ENCODE measurements at places on chromosomes 13 and 19. TPM values are rescaled to one million over a fixed set of nuclear protein-coding genes. Genes with fewer than 3 reads are reported as not detected.
A peak's percentile ranks its signal among the peaks of the same experiment; 100 is the strongest.

DNA sequence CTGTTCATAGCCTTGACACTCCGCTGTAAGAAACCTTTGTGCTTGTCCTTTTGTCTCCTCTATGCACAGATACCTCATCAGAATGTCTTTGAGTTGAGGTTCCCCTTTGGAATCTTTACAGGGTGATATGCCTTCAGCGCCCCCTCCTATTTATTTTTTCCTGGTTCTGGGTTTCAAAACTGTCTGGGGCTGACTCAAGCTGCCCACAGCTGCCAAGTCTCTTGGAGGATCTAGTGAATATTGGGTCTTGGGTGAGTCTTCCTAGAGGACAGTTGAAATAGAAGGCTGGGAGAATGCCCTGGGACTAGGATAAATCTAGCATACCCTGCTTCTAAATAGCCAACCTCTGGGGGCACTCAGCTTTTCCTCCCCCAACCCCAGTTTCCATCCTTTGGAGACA is 930 bp downstream of the ZNF136 start:
- no peak for DNase-seq

Gene R3HDM4
- total RNA-seq, result 102 TPM

Gene GPR18
- 2.0 TPM for total RNA-seq

DNA sequence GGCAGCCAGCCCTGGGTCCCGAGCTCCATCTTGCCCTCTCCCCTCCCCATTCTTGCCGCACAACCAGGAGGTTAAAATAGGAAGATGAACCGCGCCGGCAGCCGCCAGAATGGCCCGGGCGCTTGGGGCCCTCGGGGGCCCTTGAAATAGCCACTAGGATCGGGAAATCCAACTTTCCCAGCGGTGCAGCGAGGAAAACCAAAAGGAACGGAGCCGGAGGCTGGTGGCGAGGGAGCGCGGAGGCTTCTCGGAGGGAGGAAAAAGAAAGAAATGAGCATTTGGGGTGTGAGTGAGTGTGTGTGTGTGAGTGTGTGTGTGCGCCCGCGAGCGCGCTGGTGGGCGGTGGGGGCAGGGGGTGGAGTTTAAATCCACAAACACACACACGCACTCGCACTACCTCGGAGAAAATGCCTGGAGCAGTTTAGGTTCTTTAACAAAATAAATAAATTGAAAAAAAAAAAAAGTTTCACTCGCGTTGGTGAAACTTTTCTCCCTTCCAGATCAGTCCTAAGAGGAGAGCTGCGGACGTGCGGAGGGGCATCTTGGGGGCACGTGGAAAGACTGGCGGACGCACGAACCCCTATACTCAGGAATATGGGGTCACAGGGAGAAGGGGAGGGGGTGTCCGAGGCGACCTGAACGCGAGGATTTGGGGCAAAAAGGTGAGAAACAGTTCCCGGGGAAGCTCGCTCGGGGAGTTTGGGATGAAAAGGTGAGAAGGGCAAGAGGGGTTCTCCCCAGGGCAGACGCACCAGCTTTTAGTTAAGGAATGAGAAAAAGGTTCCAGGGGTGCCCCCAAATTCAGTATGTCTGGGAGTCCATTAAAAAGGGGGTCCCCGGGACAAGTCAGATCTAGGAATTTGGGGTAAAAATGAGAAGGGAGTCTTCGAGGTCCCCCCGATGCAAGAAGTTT is 1.3 kb downstream of the RFX2 start:
- DNase-seq, result no peak

GRCh38 chr13:97719736-97720135 is 233.7 kb upstream of the IPO5 start:
- no peak for DNase-seq

DNA sequence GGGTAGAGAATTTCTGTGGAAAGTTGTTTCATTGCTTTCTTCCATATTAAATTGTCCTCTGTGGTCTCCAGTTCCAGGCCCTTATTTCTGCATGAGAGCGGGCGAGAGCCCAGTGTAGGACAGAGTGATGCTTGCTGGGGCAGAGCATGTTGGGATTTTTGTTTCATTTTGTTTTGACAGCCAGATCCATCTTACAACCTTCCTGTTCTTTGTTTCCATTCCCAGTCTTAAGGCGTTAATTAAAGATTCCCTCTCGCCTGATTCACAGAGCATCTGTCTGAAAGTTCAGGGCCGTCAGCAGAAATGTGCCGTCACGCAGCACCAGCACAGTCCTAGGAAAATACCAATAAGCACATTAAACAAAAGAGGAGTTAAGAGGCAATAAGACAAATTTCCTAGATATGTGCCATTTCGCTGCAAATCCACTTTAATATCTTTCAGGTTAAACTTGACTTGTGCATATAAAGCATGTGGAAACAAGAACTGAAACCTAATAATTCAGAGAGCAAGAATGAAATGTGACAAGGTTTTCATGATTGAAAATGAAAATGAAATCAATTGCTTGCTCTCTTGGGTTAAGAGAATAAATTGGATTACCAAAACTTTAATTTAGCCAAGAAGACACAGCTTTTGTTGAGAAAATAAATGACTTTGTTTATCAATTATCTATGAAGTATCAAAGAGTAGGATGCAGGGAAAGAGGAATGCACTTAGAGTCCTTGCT is 210.7 kb upstream of the SLC10A2 start:
- no peak for DNase-seq

DNA sequence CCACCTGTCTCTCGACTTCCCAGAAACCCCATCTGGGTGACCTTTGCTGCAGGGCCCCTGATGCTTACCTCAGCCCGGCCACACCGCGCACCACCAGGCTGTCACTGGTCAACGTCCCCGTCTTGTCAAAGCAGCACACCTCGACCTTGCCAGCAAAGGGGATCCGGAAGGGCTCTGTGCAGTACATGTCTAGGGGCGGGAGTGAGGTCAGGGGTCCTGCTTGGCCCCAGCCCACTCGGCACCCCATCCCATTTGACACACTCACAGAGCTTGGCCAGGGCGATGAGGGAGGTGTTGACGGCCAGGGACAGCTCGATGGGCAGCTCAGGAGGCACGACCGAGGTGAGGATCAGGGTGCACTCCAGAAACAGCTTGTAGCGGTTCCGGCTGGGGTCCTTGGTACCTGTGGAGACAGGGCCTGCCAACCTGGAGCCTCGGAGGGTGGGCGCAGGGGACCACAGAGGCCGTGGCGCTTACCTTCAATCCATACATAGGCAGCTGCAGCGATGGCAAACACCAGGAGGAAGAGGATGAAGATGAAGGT is 8.4 kb downstream of the ATP13A1 start:
- no peak for DNase-seq

GRCh38 chr13:108851660-108852059 is 222.2 kb downstream of the MYO16 start:
- no peak for DNase-seq

DNA sequence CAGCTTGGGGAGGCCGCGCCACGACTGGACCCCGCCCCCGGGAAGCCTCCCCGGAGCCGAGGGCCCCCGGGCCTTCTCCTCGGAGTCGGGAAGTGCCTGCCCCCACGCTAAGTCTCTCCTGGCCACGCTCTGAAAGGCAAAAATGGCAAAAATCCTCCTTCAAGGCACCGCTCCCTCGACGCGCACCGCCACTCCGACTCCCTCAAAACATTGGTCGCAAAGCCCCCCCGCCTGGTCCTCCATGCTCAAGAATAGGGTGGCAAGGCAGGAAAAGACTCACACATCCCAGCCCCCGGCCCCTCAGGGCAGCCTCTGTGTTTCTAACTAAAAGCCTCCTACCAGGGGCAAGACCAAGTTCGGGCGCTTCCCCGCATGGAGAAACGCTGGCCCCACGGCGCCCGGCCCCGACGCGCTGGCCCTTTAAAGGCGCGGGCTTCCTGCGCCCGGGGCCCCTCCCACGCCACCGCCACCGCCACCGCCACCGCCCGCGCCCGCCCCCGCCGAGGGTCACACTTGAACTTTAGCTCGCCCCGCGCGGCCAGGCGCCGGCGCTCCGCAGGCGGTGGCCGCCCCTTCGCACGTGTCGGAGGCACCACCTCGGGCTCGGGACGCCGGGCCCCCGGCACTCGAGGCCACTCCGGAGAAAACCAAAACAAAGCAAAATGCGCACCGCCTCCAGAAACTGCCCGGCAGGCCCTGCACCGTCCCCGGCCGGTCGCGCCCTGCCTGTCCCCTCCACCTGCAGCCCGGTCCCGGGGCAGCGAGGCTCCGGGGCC is 1.9 kb downstream of the FOXO1 start:
- peak; percentile 74 for DNase-seq

GRCh38 chr13:83568019-83568418 is 314.3 kb downstream of the SLITRK1 start:
- DNase-seq, result no peak

DNA sequence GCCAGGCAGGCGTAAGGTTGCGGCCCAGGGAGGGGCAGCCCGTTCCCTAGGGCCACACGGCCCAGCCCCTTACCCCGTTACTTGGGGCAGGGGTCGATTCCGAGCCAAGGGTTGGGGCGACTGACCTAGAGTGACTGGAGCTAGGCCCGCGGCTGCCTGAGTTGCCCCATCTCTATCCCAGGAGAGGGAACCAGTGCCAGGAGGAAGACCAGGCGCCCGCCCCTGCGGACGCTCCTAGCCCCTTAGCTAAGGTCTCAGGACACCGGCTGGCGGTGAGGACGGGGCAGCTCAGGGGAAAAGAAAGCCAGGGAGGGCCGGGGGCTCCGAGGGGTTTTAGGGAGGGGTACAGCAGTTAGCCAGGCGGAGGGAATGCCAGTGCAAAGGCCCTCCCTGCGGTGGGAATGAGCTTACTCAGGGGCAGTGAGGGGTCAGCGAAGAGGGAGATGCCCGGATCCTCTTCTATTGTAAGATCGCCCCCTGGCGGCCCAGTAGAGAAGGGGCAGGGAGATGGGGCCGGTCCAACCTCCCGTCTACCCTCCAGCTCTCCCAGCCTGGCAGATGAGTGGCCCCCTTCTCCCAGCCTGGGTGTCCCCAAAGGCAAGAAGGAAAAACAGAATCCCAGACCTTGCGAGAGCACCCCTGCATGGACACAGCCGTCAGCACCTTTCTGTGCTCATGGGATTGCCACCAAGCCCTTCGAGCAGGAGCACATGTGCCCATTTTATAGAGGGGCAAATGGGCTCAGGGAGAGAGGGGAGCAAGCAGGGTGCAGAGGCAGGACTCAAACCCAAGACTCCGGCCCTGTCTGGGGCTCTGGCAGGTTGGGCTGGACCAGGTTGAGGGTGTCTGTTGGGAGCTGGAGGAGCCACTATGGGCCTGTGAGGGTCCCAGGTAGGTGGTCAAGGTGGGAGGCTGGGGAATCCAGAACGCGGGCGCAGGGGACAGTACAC is 16.3 kb downstream of the CILP2 start:
- DNase-seq, result no peak

Gene ZNF253
- 20.7 TPM for total RNA-seq

Gene NR1H2
- 51.1 TPM for total RNA-seq

Gene PRODH2
- total RNA-seq, result not detected

DNA sequence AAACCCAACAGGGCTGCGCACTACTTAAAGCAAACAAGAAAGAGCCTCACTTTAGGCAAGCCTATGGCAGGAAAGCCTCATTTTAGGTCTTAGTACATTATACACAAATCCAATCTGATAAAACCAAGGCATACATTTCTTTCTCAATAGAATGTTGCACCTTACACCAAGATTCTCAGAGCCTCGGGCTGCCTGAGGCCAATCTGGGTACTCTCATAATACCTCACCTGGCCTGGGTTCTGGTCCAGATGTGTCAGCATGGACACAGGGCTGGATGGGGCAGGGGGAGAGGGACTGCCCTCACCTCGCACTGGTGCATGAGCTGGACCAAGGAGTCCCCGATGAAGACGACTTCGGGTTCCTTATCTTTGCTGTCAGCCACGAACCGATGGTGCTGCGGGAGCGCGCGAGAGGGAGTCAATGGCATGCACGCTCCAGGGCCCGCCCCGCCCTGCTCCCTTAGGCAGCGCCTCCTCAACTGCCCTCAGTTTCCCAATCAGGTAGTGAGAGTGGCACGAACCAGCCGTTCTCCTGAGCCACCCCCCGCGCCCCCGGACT is at the start of gene PRR19:
Gene PRR19 (plus strand): TSS at position 487 of the 558 bp plus-strand sequence. CDS start 7,453 bp downstream, outside the sequence.
- no peak for DNase-seq

DNA sequence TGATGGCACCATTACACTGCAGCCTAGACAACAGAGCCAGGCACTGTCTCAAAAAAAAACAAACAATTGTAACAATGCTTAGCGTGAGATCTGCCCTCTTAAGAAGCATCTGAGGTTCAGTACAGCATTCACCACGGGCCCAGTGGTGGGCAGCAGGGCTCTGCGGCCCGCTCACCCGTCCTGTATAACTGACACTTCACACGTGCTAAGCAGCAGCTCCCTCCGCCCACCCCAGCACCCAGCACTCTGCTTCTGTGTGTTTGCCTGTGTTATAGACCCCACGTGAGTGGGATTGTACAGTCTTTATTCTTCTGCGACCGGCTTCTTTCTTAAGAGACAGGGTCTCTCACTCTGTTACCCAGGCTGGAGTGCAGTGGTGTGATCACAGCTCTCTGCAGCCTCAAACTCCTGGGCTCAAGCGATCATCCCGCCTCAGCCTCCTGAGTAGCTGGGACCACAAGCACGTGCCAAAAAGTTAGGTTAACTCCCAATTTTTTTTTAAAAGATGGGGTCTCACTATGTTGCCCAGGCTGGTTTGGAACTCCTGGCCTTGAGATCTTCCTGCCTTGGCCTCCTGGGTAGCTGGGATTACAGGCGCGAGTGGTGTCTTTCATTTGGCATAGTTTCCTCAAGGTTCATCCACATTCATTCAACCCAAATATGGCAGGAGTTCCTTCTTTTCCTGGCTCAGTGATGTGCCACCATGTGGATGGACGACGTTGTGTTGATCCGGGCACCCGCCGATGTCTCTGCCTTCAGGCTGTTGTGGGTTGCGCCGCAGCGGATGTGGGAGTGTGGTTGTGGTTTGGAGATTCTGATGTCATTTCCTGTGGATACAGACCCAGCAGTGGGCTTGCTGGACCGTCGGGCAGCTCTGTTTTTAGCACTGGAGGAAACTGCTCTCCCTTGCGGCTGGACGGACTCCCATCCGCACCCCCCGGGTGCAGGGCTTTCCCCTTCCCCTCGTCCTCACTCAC is 170.0 kb downstream of the KDM4B start:
- DNase-seq, result peak; percentile 92

Gene PRR22
- 1.8 TPM for total RNA-seq

DNA sequence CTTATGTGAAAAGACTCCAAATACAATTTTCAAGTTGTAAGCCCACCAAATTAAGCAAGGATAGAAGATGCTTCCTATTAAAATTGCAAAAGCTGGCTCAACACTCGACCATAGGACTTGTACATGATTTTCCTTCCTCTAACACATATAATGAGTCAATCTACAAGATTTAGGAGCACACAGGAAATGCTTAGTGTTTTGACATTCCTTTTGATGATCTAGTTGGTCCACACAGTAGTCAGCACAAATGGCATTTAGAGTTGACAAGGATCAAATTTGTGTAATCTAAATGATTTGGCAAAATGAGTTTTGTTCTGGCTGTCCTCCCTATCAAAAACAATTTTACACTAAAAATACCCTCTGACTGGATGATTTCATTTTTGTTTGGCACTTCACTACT is 340.2 kb downstream of the DIAPH3 start:
- DNase-seq, result no peak

- no peak for DNase-seq
Measured at GRCh38 chr19:18446811-18447359, 9.0 kb upstream of the ISYNA1 start.

GRCh38 chr13:24709186-24709913 is 29.1 kb downstream of the ATP12A start:
- peak; percentile 83 for DNase-seq

GRCh38 chr13:45231722-45232121 is 30.9 kb upstream of the KCTD4 start:
- DNase-seq, result no peak

Data from activated naive CD4-positive, alpha-beta T cell treated with anti-CD3 and anti-CD28 coated beads, Interleukin-2, amount 50 U/mL, for 72 hours (primary cell).